WTC11 (cell line): ENCODE measurements at places on chromosomes 6 and 20. TPM values are rescaled to one million over a fixed set of nuclear protein-coding genes. Genes with fewer than 3 reads are reported as not detected.
A peak's percentile ranks its signal among the peaks of the same experiment; 100 is the strongest.

DNA sequence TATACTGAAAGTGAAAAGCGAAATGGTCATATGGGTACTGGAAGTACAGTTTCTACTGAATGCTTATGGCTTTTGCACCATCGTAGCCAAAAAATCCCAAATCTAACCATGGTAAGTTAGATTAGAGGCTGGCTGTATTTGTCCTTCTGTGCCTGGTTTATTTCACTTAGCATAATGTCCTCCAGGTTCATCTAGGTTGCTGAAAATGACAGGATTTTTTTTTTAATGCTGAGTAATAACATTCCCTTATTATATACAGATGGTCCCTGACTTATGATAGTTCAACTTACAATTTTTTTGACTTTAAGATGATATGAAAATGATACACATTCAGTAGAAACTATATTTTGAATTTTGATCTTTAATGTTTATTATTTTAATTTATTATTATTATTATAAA, 7.6 kb downstream of the MYCT1 start:
- DNase-seq, result no peak

- peak; percentile 3 for DNase-seq
These were observed 258.7 kb downstream of the DLL1 start for GRCh38 chr6:170032197-170032596.

GRCh38 chr6:134235937-134236751, 81.8 kb downstream of the SGK1 start:
- no peak for DNase-seq

DNA sequence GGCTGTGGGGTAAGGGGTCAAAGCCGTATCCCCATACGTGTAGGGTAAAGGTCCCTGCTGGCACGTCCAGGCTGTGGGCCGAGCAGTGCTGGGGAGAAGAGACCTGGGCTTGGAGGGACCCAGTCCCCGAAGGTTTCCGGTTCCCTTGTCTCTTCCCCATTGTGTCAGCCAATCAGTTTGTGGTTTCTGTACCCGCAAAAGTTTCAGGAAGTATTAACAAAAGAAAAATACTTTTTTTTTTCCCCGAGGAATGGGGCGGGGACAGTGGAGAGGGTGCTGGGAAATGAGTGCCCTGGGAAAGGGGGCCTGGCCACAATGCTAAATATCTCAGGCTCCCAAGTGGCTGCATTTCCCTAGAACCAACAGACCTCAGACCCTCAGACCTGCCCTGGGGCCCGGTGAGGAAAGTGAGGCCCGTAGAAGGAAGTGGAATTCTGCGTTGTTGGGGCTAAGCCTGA, 15.2 kb upstream of the AMD1 start:
- no peak for DNase-seq

DNA sequence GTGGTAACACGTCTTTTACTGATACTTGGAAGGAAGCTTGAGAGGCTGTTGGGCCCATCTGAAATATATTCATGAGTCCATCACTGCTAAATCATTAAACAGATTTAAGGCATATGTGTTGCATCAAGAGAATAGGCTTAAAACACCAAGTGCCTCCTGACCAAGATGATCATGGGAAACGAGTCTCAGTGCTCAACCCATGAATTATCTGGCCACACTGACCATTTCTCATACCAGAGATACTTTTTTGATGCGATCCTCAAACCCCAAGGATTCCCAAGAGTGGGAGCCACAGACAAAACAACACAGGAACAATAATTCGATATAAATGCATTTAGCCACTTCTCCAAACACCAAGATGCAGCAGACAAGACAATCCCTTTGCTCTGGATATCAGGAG, 17.2 kb downstream of the HEY2 start:
- no peak for DNase-seq

DNA sequence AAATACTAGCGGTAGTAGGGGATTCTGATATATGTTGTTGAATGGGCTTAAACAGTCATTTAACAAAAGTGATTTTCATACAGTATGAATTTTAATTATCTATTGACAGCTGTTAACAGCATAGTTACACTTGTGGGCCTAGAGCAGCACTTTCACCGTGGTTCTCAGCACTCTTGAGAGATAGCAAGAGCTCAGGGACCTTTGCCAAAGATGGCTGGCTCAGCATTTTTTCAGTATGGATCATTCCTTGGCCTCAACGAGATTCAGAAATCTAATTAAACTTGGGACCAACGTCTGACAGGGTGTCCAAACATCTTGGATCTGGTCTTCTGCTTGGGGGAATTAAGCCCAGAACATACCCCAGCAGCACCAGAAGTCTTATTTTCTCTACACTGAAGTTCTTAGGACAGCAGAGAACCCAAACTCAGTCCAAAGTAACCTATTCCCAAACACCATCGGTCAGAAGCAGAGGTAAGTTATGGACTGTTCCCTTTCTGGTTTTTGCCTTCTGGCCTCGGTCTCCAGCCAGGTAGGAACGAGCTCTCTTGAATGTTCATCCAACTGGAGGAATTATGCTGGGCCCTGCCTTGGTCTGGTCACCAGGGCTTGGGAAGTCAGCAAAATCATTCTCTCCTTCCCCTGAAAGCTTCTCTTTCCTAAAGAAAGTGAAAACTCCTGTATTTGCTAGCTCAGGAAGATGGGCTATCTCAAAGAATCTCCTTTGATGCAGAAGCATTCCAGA, 25.7 kb downstream of the PRPH2 start:
- no peak for DNase-seq

DNA sequence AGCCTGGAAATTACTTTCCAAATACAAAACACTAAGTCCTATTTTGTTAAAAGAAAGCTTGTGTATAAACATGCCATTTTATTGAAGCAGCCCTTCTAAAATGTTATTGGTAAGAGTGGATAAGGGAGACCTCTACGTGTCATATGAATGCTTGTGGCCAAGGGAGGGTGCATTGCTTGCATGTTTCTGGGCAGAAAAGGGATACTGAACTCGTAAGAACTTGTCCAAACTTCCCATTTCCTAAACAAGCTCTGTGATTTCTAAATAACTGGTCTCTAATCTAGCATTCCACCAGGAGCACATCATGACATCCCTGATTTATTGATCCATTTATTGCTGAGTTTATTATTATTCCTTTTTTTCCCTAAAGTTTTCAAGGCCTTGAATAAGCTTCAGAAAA, 474.1 kb downstream of the CD109 start:
- DNase-seq, result no peak

DNA sequence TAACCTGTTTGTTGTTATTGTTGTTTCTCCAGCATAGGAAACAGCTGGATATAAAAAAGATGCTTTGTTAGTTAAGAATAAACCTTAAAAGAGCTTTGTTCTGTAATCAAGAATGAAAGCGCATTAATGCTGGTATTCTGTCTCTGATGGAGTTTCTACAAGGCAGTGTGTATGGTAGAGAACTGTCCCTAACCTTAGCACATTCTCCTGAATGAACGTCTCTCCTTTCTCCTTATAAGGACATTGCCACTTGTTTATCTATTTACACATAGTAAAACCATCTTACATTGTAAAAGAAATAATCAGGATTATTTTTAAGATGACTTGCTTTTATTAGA, 33.8 kb upstream of the LCA5 start:
- DNase-seq, result no peak

GRCh38 chr6:121441477-121441876, 6.0 kb downstream of the GJA1 start:
- no peak for DNase-seq

- no peak for DNase-seq
These were observed 58.7 kb downstream of the RALY start for GRCh38 chr20:34052414-34052813.

DNA sequence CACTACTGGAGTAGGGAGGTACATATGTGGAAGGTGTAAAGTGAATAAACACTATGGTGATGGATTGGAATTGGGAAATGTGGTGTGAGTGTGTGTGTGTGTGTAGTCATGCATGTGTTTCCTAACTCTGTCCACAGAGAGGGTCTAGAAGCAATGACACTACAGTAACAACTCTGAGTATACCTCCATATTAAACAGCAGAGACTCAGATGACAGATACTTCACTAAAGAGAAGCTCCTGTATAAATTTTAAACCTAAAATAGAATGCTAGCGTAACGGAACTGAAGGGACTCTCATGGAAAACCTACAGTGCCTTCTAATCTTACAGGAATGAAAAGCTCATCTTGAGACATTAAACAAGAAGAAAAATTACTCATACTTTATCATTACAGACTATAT, 150.5 kb downstream of the SLC16A10 start:
- no peak for DNase-seq

DNA sequence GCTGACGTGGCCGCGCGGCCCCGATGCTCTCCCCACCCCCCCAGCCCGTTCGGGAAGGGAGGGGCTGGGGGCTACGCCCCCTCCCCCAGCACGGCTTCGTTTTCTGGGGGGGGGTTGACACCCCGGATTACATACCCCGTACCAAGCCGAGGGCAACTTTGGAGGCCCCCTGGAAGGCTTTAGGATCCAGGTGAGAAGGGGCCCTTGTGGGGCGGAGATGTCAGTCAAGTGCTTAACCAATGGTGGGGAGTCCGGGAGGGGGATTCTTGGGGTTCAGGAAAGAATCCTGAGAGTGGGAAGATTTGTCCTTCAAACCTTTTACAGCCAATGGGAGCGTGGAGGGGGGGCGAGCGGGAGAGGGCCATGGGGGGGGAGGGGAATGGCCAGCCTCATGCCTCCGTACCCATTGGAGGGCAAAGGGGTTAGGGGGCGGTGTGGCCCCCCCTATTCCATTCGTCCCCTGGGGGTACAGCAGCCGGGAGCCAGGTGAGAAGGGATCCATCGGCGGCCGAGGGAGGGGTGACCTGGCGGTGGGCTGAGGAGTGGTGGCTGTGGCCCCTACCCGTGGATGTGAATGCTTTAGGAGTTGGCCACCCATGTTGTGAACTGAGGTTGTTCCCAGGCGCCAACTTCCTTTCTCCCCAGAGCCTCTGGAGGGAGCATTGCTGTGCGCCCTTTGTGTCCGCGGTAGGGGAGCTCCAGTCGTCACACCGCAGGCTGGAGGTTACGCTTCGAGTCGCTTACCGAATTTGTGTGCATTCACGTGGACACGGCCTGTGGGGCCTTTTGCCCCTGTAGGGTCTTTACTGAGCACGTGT, 682 bp downstream of the BRD2 start:
- DNase-seq, result peak; percentile 82

- DNase-seq, result no peak
These were observed 33.8 kb upstream of the KIF25 start for GRCh38 chr6:167963589-167964057.

DNA sequence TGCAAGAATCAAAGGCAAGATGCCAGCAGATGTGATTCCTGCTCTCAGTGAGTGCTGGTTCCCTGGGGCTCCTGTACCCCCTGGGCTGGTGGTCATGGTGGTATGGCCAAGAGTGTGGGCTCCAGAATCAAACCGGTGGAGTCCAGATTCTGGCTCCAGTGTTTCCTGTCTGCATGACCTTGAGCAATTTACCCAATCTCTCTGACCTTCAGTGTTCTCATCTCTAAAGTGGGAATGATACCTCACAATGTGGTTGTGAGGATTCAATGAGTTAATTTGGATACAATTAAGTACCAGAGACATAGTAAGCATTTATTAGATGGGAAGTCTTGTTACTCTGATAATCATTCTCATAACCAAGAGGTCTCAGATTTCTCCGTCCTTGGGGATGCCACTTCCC, 218.4 kb upstream of the JARID2 start:
- no peak for DNase-seq

- DNase-seq, result no peak
These were observed 57.8 kb upstream of the EDN1 start for GRCh38 chr6:12232339-12232738.

DNA sequence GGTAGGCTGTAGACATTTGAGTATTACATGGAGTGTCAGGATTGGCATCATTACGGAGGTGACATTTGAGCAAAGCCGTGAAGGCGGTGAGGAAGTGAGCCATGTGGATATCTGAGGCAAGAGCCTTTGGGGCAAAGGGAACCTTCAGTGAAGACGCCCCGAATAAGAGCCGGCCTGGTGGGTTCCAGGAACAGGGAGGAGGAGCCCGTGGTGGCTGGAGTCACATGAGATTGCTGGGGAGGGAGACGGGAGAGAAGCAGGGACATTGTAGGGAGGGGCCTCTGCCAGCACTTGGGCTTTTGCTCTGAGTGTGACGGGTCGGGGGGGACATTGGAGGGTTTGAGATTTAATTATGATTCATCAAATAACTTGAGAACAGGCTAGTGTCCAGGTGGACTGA, 78.3 kb downstream of the PHACTR3 start:
- DNase-seq, result no peak

DNA sequence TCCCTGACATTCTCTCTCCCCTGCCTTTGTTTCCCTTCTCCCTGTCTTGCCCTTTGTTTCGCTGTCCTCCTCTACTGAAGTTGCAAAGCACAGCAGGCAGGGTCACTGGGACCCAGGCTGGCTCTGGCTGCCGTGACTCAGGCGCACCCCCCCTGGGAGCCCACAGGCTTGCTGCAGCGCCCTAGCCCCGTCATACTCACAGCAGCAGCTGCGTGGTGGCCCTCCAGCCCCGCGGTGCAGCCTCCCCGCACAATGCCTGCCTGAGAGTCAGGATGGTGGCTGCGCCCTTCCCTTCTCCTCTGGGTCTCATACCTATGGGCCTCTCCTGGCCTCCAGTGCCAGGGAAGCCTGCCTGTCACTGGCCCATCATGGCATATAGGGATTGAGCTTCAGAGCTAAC, 41.7 kb downstream of the TXNDC5 start:
- DNase-seq, result no peak

SEL1L2 gene
- total RNA-seq, result 0.37 TPM in 1 of 3 replicates, not detected in the others

ZBTB12 gene
- 24.0 to 46.2 TPM (median 44.1 TPM) in 3 replicates for total RNA-seq

LRRN4 gene
- 0.32 to 0.64 TPM (median 0.48 TPM) in 3 replicates for total RNA-seq

GGTLC1 gene
- not detected in 3 replicates for total RNA-seq
